WTC11 (cell line): ENCODE measurements at places on chromosomes 2 and 18.

DNA sequence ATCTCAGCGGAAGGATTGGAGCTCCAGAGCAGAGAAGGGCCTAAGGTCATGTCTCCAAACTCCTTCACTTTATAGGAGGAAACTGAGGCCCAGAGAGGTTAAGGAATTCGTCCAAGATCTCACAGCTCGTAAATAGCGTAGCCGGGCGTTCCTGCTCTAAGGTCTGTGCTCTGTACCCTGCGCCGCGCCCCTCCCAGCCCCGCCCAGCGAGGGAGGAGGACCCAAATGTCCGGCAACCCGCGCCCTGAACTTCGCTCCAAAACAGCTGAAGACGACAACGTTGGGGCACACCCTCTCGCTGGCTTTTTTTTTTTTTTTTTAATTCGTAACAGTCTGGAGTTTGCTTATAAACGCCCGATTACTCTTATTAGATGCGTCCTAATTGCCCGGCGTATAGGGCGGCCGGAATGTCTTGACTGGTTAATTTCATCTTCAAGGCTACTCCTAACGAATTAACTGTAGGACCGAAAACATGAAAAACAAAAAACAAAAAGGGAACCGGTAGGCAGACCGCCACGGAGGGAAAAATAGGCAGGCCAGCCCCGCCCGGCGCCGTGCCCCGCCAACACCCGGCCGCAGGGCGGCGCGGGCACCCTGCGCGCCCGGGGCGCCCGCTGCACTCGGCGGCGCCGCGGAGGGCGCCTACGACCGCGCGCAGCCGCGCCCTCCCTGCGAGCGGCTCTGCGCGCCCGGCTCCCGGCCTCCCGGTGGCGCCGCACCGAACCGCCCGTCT is 928 bp upstream of the FOSL2 start:
- H3K27ac ChIP-seq, result no peak overlapping the region
- H3K27me3 ChIP-seq, result peaks cover 49% of the 10 kb centered on the region
- H3K36me3 ChIP-seq, result no peaks in the 10 kb centered on the region
- H3K4me3 ChIP-seq, result peak overlapping the region; percentile 77
- peaks cover 18% of the 10 kb centered on the region for H3K4me1 ChIP-seq

GRCh38 chr18:50194631-50195532 is at the start of gene MYO5B:
TSS of gene MYO5B (minus strand) at chr18:50195147. CDS start at chr18:50194793, 354 bp downstream.
- no peaks in the 10 kb centered on the region for H3K36me3 ChIP-seq
- peaks cover 68% of the 10 kb centered on the region for H3K27me3 ChIP-seq
- H3K4me3 ChIP-seq, result peak within 1 kb of the TSS; percentile 76
- no peak within 1 kb of the TSS for H3K27ac ChIP-seq
- H3K4me1 ChIP-seq, result peaks cover 24% of the 10 kb centered on the region

DNA sequence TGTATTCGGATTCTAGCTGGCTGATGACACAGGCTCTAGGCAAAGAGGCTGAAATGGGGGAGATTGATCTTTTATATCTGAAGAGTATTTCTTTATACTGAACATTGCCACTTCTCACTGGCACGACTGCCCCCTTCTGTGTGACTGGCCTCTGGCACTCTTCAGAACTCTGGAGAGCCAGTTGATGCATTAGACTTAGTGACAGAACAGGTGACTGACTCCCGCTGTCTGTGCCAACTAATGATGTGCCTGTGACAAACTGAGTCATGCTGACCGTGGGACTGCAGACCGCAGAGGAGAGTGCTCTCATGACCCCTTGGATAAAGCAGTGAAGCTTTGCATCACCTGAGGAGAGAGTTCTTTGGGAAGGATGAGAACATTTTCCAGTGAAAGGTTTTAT is 14.4 kb downstream of the MGAT5 start:
- H3K27ac ChIP-seq, result no peak overlapping the region
- no peak for DNase-seq
- peaks cover 2% of the 10 kb centered on the region for H3K36me3 ChIP-seq
- 0 out of 2 replicates have a peak, but pooled peaks cover 3% of the 10 kb centered on the region for H3K4me1 ChIP-seq
- H3K4me3 ChIP-seq, result no peak overlapping the region

DNA sequence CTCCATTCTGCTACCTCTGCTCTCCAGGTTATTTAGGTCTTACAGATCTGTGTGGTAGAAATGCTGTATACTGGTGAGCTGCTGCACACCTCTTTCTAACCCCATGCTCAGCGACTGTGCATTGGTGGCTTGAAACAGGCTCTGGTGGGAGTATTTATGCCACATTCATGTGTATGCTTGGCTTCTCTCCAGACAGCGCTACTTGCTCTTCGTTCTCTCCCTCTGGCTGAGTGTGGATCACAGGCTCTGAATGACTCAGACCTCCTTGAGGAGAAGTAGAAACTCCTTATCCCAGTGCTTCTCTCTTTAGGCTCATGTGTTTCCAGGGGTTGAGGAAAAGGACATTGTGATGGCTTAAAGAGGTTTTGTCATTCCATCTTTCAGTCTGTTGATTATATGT is 54.9 kb downstream of the FHOD3 start:
- H3K4me3 ChIP-seq, result no peak overlapping the region
- no peaks in the 10 kb centered on the region for H3K27me3 ChIP-seq
- no peak for DNase-seq
- no peaks in the 10 kb centered on the region for H3K36me3 ChIP-seq
- no peak overlapping the region for H3K27ac ChIP-seq

DNA sequence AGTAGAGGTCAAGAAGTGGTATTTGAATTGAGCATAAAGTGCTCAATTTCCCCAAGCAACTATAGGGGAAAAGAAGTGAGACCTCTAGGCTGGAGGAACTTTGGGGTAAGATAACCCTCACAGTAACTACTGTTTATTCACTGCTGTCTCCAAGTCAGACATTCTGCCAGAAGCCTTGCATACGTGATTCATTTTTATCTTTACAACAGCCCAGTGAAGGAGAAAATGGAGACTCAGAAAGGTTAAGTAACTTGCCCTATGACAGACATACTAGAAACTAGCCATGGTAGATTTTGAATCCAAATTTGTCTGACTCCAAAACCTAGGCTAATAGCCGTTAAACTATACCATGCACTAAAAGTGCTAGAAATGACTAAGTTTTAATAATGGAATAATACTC is 28.4 kb downstream of the DNAJC10 start:
- no peak overlapping the region for H3K4me3 ChIP-seq
- peaks cover 59% of the 10 kb centered on the region for H3K36me3 ChIP-seq
- no peak overlapping the region for H3K27ac ChIP-seq
- no peaks in the 10 kb centered on the region for H3K4me1 ChIP-seq
- DNase-seq, result no peak

GRCh38 chr18:7000484-7001096 is 117.0 kb downstream of the LAMA1 start:
- H3K4me3 ChIP-seq, result no peak overlapping the region
- peak overlapping the region; percentile 27; the same call in 1 of the 2 replicates for H3K27ac ChIP-seq
- peaks cover 18% of the 10 kb centered on the region for H3K4me1 ChIP-seq
- H3K36me3 ChIP-seq, result peaks cover 20% of the 10 kb centered on the region
- no peaks in the 10 kb centered on the region for H3K27me3 ChIP-seq
- DNase-seq, result no peak

DNA sequence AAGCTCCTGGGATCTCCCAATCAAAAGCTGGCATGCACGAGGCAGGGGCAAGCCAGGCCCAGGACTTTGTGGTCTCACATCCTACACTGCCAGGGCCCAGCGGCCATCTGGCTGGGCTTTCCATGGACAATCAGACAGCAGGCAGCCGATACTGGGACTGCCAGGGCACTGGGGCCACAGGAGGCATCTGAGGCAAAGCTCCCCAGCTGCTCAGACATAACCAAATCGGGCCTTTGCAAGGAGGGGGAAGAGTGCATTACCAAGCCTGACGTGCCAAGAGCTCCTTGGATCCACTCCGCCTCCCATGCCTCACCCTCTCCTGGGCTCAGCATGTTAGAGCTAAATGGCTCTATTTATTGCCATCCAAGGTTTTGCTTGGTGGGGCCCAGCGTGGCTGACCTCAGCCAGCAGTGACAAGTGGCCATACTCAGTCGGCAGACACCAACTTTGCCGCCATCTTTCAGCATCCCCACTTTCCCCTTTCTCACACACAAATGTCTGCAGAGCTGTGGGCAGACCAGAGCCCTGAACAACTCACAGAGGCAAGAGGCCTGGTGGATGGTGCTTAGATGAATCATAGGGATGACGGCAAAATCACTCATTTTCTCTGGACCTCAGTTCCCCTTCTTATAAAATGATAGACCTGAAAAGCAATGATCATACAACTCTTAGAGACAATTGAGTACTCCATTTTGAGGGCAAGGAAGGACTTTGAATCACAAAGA is 200.8 kb downstream of the TTC32 start:
- DNase-seq, result no peak
- no peaks in the 10 kb centered on the region for H3K4me1 ChIP-seq
- H3K36me3 ChIP-seq, result peaks cover 7% of the 10 kb centered on the region
- peaks cover 7% of the 10 kb centered on the region; the same call in 1 of the 2 replicates for H3K27me3 ChIP-seq
- H3K27ac ChIP-seq, result no peak overlapping the region
